ENCODE measurements at places on chromosomes 2 and 18. TPM values are rescaled to one million over a fixed set of nuclear protein-coding genes. Genes with fewer than 3 reads are reported as not detected.

Gene LYG1
- 2.1 TPM for total RNA-seq

Gene EMILIN1
- total RNA-seq: 1.1 TPM

Gene PIEZO2
- total RNA-seq: not detected

Gene FSHR
- not detected for total RNA-seq

Gene TUBA3E
- not detected for total RNA-seq

Gene FARP2
- 43.1 TPM for total RNA-seq

Gene MC4R
- total RNA-seq: not detected

Gene SH2D6
- 0.96 TPM for total RNA-seq

Gene ECEL1
- not detected for total RNA-seq

Gene LIMS3
- total RNA-seq: not detected

Gene MYOM1
- total RNA-seq: 0.75 TPM

Gene PAX3
- total RNA-seq: not detected

Gene BOLL
- not detected for total RNA-seq

Gene GRB14
- not detected for total RNA-seq

Gene RPL31
- 1,154 TPM for total RNA-seq
